ENCODE measurements at places on chromosomes 12 and 14. TPM values are rescaled to one million over a fixed set of nuclear protein-coding genes. Genes with fewer than 3 reads are reported as not detected.

The HHIPL1 gene
- under 0.01 TPM for total RNA-seq

DNA sequence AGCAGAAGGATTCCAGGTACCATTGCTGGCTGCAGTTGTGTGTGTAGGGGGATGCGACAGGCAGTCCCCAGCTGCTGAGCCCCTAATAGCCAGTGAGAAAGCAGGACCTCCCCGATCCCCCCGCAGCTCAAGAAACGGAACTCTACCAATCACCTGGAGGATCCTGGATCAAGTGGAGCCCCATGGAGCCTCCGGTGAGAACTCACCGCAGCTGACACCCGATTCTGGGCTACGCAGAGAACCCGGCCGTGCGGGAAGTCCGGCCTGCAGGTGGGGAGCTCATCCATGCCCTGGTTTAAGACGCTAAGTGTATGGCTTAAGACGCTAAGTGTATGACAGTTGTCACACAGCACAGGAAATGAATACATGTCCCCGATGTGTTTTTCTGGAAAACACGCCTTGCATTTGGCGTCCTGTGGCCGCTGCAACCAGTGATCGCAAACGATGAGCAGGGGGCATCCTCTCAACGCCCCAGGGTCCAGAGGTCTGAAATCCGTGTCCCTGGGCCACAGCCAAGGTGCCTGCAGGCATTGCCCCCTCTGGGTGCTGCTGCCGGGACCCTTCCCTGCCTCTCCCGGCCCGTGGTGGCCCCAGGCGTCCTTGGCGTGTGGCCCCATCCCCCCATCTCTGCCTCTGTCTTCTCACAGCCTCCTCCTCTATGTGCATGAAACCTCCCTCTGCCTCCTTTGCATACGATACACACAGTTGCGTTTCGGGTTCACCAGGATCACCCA is 75.1 kb downstream of the KIF26A start:
- no peak for DNase-seq

GRCh38 chr12:39887856-39888255 is 218.0 kb downstream of the SLC2A13 start:
- DNase-seq, result no peak

- DNase-seq, result no peak
Measured at GRCh38 chr12:110966081-110966760, 45.8 kb upstream of the MYL2 start.

- no peak for DNase-seq
Measured at GRCh38 chr12:65999564-66000280, 130.8 kb downstream of the LLPH start.

Data from body of pancreas (tissue), 4 donors.